Mucosa of gallbladder (tissue), 1 donor: ENCODE measurements at places on chromosomes 2 and 18.
A peak's percentile ranks its signal among the peaks of the same experiment; 100 is the strongest.

GRCh38 chr2:70161069-70161534 lies 29.7 kb downstream of the C2orf42 start:
- DNase-seq = no peak

- DNase-seq = no peak
Measured at GRCh38 chr18:79476918-79477571, 81.3 kb downstream of the NFATC1 start.

DNA sequence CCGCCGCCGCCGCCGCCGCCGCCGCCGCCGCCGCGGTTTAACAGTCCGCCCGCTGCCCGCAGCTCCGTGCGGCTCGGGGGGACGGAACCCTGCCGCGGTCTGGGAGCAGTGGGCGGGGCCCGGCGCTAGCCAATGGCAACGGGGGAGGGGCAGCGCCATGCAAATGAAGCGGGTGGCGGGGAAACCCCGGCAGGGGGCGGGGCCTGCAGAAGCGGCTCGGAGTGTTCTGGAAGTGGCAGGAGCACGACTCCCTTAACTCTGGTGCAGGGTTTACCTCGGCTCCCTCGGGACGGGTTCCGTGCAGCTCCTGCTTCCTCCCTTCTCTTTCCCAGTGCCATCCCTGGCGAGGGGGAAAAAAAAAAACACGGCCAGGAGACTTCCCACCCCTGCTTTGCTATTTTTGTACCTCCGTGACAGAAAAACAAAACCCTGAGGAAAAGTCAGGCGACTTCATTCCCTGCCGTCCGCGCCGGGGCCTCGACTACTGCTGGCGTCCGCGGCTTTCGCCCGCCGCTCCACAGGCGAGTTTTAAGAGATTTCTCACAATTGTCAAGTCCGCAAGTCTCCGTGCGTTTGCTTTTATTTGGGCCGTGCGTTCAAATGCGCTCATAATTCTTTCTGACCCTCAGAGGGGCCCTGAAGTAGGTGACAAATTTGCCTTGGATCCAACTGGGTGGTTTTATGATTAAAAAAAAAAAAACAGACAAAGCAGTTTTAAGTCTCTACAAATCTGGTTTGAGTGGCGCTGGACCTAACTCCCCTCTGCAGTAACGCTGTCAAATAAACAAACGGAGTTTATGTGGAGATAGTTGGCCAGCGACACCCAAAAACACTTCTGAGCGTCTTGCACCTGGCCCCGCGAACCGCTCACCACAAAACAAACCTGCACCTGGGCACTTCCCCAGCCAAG lies at the start of gene KANSL1L:
Gene KANSL1L, minus strand, starts transcription at position 101 of the 910 bp plus-strand sequence. CDS start 16,827 bp downstream, outside the sequence.
- DNase-seq = peak; percentile 99

- DNase-seq = no peak
Measured at GRCh38 chr2:112229348-112229747, 25.5 kb downstream of the ZC3H8 start.

DNA sequence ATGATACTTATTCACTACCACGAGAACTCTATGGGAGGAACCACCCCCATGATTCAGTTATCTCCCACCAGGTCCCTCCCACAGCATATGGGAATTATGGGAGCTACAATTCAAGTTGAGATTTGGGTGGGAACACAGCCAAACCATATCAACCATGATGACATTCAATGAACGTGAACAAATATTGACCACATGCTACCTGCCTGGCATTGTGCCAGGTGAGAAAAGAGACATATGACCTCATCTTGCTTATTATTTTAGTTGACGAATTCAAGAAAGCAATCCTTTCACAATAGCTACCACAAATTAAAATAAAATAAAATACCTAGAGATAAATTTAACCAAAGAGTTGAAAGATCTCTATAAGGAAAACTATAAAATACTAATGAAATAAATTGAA lies 286.5 kb upstream of the CRIM1 start:
- no peak for DNase-seq

GRCh38 chr2:105324732-105325131 lies 4.8 kb downstream of the TGFBRAP1 start:
- no peak for DNase-seq

- no peak for DNase-seq
Measured at GRCh38 chr2:219489315-219489714, 9.4 kb upstream of the GMPPA start.

DNA sequence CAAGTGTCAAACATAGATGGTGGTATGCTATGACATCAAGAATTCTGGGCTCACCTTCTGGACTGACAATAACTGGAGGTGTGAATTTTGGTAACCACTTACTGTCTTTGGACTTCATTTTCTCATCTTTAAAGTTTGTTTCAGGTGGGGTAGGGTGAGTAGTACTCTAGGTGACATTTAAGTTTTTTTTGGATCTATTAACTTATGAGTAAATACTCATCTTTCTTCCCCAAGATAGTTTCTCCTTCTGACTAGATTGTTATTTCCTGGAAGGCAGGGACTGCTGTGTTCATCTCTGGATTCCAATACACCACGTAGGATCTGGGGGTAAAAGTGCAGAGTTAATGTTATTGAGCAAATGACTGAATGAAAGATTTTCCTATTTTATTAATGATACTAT lies 55.9 kb downstream of the ICOS start:
- no peak for DNase-seq

DNA sequence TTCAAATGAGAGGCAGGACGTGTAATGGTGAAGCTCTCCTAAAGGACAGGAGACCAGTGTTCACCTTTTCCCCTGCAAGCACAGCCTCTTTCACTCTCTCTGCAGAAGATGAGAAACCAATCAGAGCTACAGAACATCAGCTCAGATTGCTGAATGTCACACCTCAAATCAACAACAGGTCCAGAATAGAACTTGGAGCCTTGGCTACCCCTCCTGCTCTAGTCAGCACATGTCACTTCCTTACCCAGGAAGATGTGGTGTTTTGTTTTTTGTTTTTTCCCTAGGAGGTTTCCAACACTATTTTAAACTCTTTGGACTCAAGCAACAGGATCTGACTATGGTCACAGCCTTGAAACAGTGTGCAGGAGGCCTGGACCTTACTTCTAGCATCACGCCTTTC lies 41.3 kb upstream of the PCBP1 start:
- DNase-seq = no peak

GRCh38 chr2:60991644-60992043 lies 25.9 kb upstream of the PEX13 start:
- no peak for DNase-seq

DNA sequence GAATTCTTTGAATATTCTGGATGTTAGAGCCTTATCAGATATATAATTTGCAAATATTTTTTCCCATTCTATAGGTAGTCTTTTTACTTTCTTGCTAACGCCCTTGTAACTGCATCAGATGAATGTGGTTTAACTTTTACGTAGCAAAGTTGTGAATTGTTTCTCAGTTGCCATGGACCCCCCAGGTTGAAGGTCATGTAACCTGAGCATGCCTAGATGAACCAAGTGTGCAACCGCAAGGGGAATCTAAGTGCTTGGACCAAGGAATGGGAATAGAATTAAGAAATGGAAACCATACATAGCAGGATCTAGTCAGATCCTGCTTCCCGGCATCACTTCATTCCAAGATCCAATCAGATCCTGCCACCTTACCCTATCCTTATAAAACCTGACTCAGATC lies 65.1 kb upstream of the TNP1 start:
- no peak for DNase-seq

DNA sequence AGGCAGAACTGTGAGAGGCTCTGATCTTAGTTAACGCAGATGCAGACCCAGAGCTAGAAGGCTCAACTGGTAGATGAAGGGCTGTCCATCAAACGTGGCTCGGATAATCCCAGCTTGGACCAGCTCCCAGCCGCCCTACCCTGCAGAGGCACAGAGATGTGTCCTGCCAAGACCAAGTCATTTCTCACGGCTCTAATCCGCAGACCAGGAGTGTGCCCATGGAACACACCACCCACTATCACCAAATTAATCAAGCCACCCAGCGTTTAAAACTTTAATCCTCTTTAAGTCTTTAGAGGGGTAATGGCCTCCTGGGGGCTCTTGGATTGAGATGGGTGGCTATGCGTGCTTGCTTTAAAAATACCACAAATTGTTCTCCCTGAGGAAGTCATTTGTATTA lies 17.5 kb downstream of the LYPD1 start:
- no peak for DNase-seq

DNA sequence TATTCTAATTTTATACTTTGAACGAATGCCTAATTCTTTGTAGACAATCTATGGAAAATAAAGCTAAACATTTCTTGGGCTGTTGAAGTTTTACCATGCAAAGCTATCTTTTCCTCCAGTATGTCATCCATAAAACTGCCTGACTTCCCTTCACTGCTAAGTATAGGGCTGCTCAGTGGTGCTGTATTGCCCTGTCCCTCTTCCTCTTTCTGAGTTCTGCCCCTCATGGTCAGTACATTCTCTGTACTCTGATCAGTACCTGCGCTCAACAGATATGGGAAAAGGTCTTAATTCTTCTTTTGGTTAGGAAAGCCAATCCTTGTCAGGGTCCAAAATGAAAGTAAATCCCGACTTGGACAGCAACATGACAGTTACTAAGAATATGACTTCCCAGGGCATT lies 321.9 kb downstream of the RAD51AP2 start:
- DNase-seq = no peak

DNA sequence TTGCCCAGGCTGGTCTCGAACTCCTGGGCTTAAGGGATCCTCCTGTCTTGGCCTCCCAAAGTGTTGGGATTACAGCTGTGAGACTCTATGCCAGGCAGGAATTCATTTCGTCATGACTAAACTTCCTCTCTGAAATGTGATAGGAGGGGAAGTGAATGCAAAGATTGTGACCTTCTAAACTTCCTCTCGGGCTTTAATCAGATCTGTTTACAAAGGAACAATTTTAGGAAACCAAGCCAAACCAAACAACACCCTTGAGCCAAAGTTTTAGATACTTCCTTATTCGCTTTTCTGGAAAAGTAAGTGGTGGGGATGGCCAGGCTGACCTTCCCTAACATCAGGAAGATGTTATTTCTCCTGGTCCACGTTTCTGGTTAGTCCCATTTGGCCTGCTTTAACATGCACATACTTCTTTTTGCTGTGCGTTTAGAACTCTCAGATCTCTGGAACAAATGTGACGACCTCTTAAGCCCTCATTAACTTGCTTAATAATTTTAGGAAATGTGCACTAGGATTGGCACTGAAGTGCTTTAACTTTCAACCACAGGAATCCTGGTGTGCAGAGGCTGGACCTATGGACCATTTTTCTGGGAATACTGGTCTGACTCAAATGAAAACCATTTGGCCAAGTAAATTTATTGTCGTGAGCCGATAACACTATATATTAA lies 33.2 kb upstream of the YES1 start:
- peak; percentile 29 for DNase-seq

DNA sequence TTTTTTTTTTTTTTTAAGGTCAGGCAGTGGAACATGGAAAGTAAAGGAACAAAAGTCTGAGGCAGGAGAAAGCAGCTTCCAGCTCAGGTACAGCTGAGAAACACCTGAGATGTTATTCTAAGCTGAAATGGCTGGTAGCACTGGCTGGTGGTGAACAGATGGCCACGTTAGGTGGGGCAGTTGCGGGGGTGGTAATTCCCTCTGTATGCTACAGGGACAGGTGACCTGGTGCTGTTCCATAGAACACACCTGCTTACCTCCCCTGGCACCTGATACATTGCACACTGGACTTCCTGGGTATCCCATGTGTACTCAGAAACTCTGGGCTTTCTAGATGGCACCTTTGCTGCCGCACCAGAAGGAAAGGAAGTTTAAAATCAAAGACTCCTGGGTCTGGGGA lies 333.3 kb downstream of the SLC8A1 start:
- no peak for DNase-seq

GRCh38 chr2:58429014-58429875 lies 188.1 kb upstream of the FANCL start:
- no peak for DNase-seq

GRCh38 chr2:42835577-42836371 lies 43.4 kb upstream of the HAAO start:
- peak; percentile 37 for DNase-seq

DNA sequence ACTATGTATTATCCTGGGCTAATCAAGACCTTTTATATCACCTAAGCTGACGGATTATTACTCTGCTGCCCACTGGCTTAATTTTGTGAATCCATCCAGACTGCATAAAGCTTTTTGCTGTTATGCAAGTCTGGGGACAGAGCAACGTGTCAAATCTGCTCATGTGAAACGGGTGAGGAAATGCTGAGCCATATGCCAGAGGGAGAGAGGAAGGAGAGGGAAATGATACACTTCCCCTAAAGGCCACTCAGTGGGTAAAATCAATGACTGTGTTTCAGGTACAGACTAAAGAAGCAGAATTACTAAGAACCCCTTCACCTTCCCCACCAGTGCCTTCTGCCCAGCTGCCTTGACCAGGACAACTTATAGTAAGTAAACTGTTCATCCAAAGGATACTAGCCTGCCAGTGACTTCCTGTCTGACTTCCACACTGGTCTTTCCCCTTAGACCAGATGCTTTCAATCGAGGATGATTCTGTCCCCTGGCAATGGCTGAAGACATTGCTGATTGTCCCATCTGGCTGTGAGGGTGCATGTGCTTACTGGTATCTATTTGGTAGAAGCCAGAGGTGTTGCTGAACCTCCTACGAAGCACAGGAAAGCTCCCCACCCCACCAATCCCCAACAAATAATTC lies 43.0 kb downstream of the STAT1 start:
- DNase-seq = no peak

DNA sequence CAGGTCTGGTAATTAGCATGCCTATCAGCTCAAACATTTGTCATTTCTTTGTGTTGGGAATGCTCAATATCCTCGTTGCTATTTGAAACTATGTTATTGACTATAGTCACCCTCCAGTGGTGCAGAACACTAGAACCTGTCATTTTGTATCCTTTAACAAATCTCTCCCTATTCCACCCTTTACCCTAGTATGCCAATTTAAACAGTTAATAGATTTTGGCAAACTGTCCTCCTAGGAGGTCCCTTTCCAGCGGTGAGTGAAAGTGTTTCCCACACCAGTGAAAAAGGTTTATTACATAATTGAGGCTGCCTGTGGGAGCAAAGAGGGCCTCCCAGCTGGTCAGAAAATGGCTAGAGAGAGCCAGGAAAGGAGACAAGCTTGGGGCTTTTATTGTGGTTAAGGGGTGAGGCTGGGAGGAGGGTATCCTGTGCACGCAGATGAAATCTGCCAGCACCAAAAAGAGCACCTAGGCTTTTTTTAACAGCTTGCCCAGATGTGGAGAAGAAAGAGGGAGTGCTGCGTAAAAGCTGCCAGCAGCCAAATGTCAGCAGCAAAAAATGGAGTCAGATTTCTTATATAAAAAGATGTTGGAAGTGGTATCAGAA lies 1.8 kb upstream of the DRC1 start:
- DNase-seq = no peak

GRCh38 chr2:218964041-218964771 lies 4.7 kb downstream of the CDK5R2 start:
- DNase-seq = no peak

- peak; percentile 8 for DNase-seq
Measured at GRCh38 chr2:128416109-128416785, 97.6 kb upstream of the HS6ST1 start.
